Cardiac atrium fibroblast (primary cell): ENCODE measurements at places on chromosomes 6 and 20. TPM values are rescaled to one million over a fixed set of nuclear protein-coding genes. Genes with fewer than 3 reads are reported as not detected.

LPA gene
- total RNA-seq = not detected in 2 replicates

DEFB132 gene
- not detected in 2 replicates for total RNA-seq

TRAPPC3L gene
- not detected in 2 replicates for total RNA-seq

TGM2 gene
- 43.0 and 85.5 TPM in 2 replicates for total RNA-seq

VSX1 gene
- not detected in 2 replicates for total RNA-seq

WTAP gene
- 55.6 and 70.8 TPM in 2 replicates for total RNA-seq

HDGFL1 gene
- not detected in 2 replicates for total RNA-seq

TSHZ2 gene
- 0.90 and 1.9 TPM in 2 replicates for total RNA-seq

RPS6KA2 gene
- 218 and 245 TPM in 2 replicates for total RNA-seq

CCM2L gene
- 0.65 and 1.8 TPM in 2 replicates for total RNA-seq

DEFB126 gene
- total RNA-seq = not detected in 2 replicates

FOXC1 gene
- total RNA-seq = 7.0 and 12.8 TPM in 2 replicates

SOBP gene
- 2.3 and 5.2 TPM in 2 replicates for total RNA-seq

PRSS16 gene
- total RNA-seq = not detected in 2 replicates

PRKN gene
- total RNA-seq = 1.1 and 1.4 TPM in 2 replicates

CFAP61 gene
- not detected in 2 replicates for total RNA-seq

ID1 gene
- total RNA-seq = 759 and 813 TPM in 2 replicates

GSTA2 gene
- total RNA-seq = not detected in 2 replicates

SKIC2 gene
- 28.0 and 44.9 TPM in 2 replicates for total RNA-seq

SOX4 gene
- 5.8 and 7.6 TPM in 2 replicates for total RNA-seq

ESR1 gene
- total RNA-seq = under 0.01 and 0.16 TPM in 2 replicates

BTBD3 gene
- total RNA-seq = 14.3 and 21.8 TPM in 2 replicates

ISM1 gene
- not detected in 2 replicates for total RNA-seq

RAB44 gene
- 0.32 TPM in 1 of 2 replicates, not detected in the other for total RNA-seq

UST gene
- 16.6 and 20.1 TPM in 2 replicates for total RNA-seq

APCDD1L gene
- total RNA-seq = 7.0 and 7.9 TPM in 2 replicates

LY6G5B gene
- total RNA-seq = 1.1 and 1.5 TPM in 2 replicates

GRIK2 gene
- total RNA-seq = 1.6 and 1.9 TPM in 2 replicates

LY6G5C gene
- total RNA-seq = not detected in 2 replicates

FNDC1 gene
- total RNA-seq = under 0.01 and 0.32 TPM in 2 replicates

ULBP3 gene
- total RNA-seq = 10.7 and 19.3 TPM in 2 replicates

GINS1 gene
- total RNA-seq = 3.6 and 4.9 TPM in 2 replicates

LRFN2 gene
- not detected in 2 replicates for total RNA-seq

RFX6 gene
- total RNA-seq = not detected in 2 replicates

MROH8 gene
- total RNA-seq = 0.36 and 1.9 TPM in 2 replicates
